MG63 (cell line): ENCODE measurements at places on chromosomes 13 and 19.

- no peak for DNase-seq
Measured at GRCh38 chr13:91303031-91303430, 44.5 kb upstream of the MIR17HG start.

- no peak for DNase-seq
Measured at GRCh38 chr13:52669677-52670076, 17.0 kb downstream of the SUGT1 start.

GRCh38 chr19:38144667-38145066 is 79.4 kb downstream of the DPF1 start:
- DNase-seq: no peak

GRCh38 chr19:10003271-10003670 is 7.0 kb downstream of the COL5A3 start:
- no peak for DNase-seq

DNA sequence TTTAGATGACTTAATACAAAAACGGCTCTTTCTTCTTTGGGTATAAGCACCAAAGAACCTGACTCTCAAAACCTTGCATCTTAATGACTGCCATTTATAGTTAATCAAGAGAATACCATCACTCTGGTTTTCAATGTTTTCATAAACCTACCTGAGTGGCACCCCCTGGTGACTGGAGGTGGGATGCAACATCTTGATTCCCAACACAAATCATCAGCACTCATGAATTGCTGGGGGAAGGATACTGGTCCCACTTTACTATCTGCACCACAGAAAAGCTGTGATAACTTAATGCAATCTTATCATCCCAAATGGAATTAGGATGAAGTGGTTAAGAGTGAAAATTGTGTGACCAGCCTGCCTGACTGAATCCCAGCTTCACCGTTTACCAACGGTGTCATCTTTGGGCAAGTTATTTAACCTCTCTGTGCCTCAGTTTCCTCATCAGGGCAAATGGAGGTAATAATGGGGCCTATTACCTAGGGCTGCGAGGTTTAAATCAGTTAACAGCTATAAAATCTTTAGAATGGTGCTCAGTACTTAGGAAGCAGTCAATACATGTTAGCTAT is 366.4 kb downstream of the KLF12 start:
- DNase-seq: no peak

DNA sequence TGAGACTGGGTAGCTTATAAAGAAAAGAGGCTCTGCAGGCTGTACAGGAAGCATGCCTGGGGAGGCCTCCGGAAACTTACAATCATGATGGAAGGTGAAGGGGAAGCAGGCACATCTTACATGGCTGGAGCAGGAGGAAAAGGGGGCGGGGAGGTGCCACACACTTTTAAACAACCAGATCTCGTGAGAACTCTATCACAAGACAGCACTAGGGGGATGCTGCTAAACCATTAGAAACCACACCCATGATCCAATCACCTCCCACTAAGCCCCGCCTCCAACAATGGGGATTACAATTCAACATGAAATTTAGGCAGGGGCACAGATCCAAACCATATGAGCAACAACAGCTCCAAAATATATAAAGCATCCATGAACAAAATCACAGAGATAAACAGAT is 46.5 kb upstream of the GTF2F2 start:
- no peak for DNase-seq

GRCh38 chr19:18768046-18768771 is 22.9 kb downstream of the COMP start:
- DNase-seq: no peak

- no peak for DNase-seq
Measured at GRCh38 chr19:3056417-3057088, 5.7 kb downstream of the TLE5 start.

DNA sequence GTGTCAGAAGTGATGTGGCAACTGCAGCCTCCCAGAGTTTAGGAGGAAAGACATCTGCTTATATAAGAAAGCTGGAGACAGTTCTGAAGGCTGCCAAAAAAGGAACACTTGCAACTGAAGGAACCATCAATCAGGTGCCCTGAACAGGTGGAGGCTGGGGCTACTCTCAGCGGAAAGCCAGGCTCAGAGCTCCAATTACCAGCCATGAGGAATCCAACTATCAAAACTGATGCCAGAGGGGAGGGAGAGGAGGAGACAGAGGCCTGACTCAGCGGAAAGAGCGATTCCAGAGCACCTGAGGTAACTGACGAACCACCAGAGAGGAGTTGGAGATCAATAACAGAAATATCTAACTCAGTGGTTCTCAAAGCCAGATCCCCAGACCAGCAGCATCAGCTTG is 24.3 kb downstream of the LEUTX start:
- no peak for DNase-seq

DNA sequence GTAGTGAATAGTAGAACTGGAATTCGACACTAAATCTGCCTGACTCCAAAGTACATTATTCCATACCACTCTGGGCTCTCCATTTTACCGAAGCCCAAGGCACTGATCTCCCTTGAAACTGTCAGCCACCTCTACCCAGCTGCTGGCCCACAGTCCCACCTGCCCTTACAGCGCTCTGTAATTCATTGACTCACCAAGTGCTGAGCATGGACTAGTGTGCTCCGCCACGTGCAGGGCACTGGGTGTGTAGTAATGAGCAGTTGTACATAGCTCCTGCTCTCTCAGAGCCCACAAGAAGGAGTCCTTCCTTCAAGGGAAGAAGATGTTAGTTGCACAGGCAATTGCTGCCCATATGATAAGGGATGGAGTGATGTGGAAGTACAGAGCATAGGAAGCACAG is 76.6 kb upstream of the SIAH3 start:
- DNase-seq: no peak

GRCh38 chr13:53200498-53201453 is 172.2 kb downstream of the OLFM4 start:
- DNase-seq: peak; percentile 10

- DNase-seq: peak; percentile 83
Measured at GRCh38 chr19:35140962-35141836, 1.9 kb upstream of the FXYD7 start.

GRCh38 chr13:78993792-78994191 is 334.8 kb upstream of the OBI1 start:
- DNase-seq: no peak

DNA sequence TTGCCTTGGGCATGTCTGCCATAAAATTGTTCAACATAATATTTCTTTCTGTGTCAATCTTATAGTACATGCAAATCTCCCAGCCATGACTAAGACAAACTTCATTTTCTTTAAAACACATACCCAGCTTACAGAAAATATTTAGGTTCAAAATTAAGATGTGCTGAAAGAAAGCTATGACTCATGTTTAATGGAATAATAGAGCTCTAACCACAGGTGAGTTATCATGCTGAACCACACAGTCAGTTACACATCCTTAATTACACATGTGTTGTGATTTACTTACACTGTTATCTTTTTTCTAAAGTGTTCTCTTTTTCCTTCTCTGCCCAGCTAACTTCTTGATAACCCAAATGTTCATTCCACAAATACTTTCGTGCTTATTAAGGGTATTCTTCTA is 1831.2 kb downstream of the OLFM4 start:
- DNase-seq: no peak

GRCh38 chr19:1856698-1857603 is 6.4 kb downstream of the KLF16 start:
- no peak for DNase-seq

DNA sequence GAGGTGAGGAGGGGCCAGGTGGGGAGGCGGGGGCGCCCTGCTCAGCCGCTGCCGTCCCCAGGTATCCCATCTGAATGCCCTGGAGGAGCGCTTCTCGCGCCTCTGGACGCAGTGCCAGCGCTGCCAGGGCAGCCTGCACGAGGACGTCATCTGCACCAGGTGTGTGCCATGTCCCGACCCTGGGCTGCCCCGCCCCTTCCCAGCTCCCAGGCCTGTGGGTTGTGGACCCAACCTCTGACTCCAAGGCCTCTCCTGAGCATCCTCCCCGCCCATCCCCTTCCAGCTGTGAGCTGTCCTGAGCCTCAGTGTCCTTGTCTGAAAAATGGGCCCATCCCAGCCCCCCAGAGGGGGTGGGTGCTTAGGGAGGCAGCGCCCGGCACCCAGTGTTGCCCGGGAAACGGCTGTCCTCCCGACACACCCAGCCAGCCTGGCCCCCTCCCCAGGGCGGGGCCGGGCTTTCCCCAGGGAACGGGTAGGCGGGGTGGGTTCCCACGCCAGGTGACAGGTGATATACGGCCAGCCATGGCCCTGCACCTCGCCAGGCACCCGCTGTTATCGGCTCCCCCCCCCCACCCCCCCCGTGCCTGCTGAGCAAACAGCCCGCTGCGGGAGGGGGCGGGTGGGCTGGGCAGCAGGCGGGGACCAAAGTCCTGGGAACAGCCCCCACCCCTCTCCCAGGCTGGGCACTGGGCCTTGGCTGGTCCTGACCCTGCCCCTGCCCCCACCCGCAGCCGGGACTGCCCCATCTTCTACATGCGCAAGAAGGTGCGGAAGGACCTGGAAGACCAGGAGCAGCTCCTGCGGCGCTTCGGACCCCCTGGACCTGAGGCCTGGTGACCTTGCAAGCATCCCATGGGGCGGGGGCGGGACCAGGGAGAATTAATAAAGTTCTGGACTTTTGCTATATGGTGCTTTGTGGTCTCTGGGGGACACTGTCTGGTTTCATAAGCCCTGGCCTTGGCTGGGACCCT is 1.3 kb upstream of the SPIB start:
- no peak for DNase-seq

GRCh38 chr13:73622381-73622780 is 511.8 kb downstream of the KLF12 start:
- no peak for DNase-seq

DNA sequence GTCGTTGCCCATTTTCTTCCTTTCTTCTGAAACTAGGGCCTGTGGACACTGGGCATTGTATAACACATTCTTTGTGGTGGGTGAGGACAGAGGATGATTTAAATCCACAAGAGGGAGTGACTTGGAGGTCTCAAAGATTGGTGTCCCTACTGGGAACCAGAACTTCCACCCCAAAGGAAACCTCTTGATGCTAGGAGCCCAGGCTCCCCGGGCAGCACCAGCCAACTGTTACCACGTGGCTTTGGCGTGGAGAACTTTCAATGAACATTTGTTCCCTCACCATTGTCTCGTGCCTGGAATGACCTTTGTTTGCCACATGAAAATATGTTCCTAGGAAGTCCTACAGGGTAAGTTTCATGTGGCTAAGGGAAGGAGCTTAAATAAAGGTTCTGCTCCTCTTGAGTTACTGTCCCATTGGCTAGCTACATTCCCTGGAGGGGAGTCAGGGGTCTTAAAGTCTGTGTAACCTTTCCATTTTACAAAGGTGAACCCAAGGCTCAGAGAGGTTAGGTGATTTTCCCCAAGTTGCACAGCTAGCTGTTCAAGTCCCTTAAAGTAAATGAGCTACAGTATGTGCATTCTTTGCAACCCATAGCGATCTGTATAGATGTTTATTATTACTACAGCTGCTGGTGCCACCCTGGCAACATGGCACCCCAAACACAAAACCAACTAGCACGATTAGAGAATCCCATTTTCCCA is 5.0 kb upstream of the CDX2 start:
- no peak for DNase-seq

GRCh38 chr19:35248310-35249145 is at the start of gene LSR:
TSS of gene LSR (plus strand) at chr19:35249002. CDS start at chr19:35249023, 21 bp downstream.
- no peak for DNase-seq

DNA sequence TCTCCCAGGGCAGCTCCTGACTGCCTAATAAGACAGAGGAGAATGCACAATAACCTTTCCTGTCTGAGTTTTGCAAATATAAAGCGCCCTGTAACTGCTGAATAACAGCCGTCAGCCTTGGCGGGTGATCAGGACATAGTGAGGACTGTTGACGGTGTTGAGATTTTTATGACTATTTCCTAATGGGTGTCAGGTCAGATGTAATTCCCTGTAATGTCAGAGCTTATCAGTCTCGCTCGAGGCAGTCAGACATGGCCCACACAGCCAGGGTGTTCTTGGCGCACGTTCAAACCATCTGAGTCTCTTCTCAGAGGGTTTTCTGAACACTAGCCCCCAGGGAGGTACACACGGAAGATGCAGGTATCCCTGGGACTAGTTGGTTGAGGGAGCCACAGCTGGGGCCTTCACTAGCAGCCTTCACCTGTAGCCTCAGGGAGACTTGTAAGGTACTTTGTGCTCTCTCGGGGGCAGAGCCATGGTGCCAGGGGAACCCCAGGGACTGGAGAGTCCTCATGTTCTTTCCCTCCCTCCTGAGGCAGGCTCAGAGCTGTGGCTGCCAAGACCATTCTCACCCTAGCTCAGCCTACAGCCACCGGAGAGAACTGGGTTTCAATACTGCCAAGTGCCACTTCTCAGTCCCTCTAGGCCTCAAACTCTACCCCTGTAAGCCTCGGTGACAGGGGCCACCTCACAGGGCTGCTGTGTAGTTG is 213.1 kb downstream of the UQCRFS1 start:
- DNase-seq: no peak

GRCh38 chr19:12789904-12790619 is 1.2 kb upstream of the JUNB start:
- DNase-seq: peak; percentile 100

DNA sequence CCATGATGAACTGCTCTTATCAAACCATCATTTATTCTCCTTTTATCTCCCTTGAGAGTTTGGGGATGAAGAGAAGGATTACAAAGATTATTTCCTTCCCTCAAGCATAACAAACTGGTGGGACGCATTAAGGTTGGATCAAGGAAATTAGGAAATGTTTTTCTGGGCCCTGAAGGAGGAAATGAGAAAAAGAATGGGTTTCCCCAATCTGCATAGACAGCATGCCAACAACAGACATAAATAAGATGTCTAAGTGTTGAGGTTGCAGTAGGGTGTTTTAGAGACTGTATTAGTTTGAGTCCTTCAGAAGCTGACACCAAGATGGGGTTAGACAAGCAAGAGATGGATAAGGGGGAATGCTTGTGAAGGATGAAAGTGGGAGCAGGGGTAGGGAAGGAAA is 7.3 kb downstream of the EPSTI1 start:
- no peak for DNase-seq

GRCh38 chr19:42480335-42481095 is 37.8 kb upstream of the CXCL17 start:
- DNase-seq: peak; percentile 40
